ENCODE measurements at places on chromosomes 7 and 10. TPM values are rescaled to one million over a fixed set of nuclear protein-coding genes. Genes with fewer than 3 reads are reported as not detected.

UCMA gene
- not detected for total RNA-seq

DRGX gene
- total RNA-seq: not detected

GRID2IP gene
- total RNA-seq: under 0.01 TPM

CEP55 gene
- 42.4 TPM for total RNA-seq

KCNMA1 gene
- 0.27 TPM for total RNA-seq

FAM170B gene
- total RNA-seq: not detected

MMD2 gene
- not detected for total RNA-seq

MORN4 gene
- total RNA-seq: 3.1 TPM

CUBN gene
- total RNA-seq: 1.4 TPM

HNRNPF gene
- 299 TPM for total RNA-seq

FAM237B gene
- total RNA-seq: not detected

SYT15B gene
- not detected for total RNA-seq

HMX2 gene
- not detected for total RNA-seq

MKX gene
- 0.09 TPM for total RNA-seq

LGI1 gene
- not detected for total RNA-seq

SPDYE5 gene
- total RNA-seq: not detected

ITIH2 gene
- total RNA-seq: not detected

CPVL gene
- not detected for total RNA-seq

EN2 gene
- 0.09 TPM for total RNA-seq
